NAMALWA (cell line): ENCODE measurements at places on chromosomes 5 and 9.

DNA sequence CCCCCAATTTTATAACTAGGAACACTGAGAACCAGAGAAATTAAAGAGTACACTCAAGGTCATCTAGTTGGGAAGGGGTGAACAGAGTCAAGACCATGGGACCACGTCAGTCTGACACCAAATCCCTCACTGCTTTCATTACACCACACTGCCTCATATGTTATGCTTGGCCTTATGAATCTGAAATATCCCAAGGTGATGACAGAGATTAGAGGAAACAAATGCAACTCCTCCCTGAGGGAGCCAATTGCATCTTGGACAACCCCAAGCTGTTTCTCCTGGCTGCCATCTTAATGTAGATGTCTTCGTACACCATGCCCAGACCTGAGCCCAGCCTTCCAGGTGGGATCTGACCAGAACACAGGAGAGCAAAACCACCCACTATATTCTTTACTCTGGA lies 60.6 kb upstream of the ABCA1 start:
- no peak for DNase-seq

DNA sequence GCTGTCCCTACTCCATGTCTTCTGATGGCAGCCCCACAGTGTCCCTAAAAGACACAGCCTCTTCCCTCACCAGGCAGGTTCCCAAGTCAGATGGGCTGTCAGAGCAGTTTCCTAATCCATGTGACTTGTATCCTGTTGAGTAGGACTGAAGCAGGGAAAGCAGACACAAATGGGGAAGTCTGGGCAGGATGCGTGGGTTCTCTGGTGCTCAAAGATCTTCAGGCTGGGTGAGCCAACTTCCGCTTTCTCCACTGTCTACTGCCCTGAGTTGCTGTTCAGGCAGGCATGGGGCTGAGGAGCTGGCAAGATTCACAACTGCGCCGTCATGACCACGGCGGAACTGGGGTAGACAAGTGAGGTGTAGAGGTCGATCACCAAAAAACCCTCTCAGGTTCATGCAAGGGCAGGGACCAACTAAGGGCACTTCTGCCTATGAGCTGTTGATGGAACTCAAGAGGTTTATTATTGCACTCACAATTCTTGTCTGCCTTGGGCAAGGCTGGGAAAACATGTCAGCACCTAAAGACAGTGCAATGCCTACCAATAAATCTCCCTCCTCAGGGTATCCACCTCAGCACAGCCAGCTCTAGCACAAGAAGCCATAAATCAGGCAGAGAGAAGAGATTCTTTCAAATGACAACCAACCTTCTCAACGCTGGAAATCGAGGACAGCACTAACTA lies 83.4 kb downstream of the RAPGEF1 start:
- peak; percentile 95 for DNase-seq

GRCh38 chr5:132233081-132233480 lies 5.4 kb upstream of the P4HA2 start:
- DNase-seq: no peak

DNA sequence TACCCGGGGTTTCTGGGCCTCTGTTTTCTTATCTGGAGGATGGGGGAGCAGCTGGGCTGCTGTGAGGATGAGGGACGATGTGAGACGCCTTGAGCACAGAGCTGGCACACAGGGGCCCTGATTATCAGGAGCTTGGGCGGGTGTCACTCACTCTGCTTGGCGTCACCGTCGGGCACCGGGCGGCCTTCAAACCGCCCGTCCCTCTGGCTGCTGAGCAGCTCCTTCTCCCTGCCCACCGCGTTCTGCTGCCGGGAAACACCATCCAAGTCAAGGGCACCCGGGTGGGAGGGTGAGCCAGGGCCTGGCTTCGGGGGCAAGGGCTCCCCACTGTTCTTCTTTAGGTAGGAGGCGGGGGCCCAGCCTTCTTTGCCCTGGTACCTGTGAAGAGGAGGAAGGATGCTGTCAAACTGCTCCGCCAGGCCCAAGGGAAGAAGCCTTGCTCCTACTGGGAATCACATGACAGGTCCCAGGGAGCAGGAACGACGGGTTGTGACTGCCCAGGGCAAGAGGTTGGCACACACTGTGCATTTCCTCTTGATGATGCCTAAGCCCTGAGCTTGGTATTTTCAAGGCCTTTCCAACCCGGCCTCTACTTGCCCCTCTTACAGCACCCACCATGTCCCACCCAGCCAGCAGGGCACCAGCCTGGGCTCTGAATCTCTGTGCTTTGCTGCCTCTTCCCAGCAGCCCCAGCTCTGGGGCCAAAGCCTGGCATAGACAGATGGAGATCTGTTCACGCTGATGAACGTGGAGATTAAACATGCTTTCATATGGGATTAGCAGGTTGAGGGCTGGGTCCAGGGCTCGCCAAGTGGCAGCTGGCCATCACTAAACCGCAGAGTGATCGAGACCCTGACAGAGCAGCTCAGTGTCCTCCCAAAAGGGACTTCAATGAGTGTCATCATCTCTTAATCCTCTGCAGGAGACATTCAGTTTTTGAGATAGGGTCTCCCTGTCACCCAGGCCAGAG lies 66.9 kb upstream of the UBTD2 start:
- no peak for DNase-seq

- DNase-seq: no peak
Observed at GRCh38 chr5:177276886-177277285, 26.6 kb downstream of the RAB24 start.
